ENCODE measurements at places on chromosomes 1 and 21. TPM values are rescaled to one million over a fixed set of nuclear protein-coding genes. Genes with fewer than 3 reads are reported as not detected.

The EPB41 gene
- total RNA-seq, result 68.0 TPM

The NCAM2 gene
- total RNA-seq, result 0.23 TPM

The FCRL1 gene
- total RNA-seq, result not detected

The TRIM17 gene
- 2.3 TPM for total RNA-seq

The AXDND1 gene
- total RNA-seq, result not detected

The LRRIQ3 gene
- total RNA-seq, result 0.46 TPM

The GRHL3 gene
- total RNA-seq, result not detected

The ROR1 gene
- 0.09 TPM for total RNA-seq

DNA sequence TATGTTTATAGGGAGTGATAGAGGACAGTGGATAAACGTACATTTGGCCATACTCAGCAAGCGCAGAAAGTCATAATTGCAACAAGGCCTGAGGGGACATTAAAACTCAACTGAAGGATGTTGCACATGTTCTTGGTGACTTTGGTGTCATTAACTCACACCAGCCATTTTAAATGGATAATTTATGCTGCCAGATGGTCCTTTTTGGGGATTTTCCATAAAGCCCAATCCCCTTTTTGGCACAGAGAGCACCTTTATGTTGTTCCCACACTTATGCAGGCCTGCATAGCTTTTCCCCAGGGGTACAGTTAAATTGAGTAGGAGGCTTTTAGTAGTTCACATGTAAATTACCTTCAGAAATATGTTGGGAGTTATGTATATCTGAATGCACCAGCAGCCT lies 279.6 kb downstream of the NFIA start:
- DNase-seq, result no peak

DNA sequence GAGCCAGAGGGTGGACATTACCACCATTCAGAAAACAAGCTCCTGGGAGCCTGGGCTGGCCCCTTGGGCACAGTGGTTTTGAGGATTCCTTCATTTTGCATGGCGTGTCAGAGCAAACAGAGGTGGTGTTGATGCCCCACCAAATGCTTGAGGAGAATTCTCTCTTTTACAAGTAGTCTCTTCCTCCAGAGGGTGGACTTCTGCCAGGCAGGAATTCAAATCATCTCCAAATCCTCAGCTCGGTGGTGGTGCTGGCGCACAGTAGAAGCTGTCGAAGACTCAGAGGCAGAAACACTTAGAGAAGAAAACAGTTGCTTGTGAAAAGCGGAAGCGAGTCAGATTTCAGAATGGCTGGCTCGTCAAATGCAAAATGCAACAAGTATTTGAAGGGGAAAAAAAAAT lies 3.4 kb upstream of the CHI3L1 start:
- DNase-seq, result no peak

- DNase-seq, result no peak
These were observed 12.0 kb downstream of the NCAM2 start for GRCh38 chr21:21010228-21010627.

GRCh38 chr1:16294219-16295212 lies 57.5 kb upstream of the CPLANE2 start:
- DNase-seq, result no peak

DNA sequence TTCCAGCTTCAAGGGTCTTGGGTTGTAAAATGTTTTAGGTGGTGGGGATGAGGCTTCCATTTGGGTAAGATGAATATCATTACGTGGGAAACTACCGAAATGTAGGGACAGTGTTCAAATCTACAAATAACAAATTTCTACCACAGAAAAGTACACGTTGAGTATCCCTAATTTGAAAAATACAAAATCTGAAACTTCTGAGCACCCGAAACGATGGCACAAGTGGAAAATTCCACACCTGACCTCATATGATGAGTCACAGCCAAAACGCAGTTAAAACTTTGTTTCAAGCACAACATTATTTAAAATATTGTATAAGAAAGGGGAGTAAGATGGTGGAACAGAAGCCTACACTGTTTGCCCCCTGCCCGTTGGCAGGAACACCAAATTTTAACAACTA lies 8.8 kb upstream of the HENMT1 start:
- no peak for DNase-seq

GRCh38 chr1:116261227-116261626 lies 111.8 kb upstream of the ATP1A1 start:
- DNase-seq, result no peak

GRCh38 chr1:204414016-204414415 lies 2.4 kb upstream of the PPP1R15B start:
- no peak for DNase-seq

DNA sequence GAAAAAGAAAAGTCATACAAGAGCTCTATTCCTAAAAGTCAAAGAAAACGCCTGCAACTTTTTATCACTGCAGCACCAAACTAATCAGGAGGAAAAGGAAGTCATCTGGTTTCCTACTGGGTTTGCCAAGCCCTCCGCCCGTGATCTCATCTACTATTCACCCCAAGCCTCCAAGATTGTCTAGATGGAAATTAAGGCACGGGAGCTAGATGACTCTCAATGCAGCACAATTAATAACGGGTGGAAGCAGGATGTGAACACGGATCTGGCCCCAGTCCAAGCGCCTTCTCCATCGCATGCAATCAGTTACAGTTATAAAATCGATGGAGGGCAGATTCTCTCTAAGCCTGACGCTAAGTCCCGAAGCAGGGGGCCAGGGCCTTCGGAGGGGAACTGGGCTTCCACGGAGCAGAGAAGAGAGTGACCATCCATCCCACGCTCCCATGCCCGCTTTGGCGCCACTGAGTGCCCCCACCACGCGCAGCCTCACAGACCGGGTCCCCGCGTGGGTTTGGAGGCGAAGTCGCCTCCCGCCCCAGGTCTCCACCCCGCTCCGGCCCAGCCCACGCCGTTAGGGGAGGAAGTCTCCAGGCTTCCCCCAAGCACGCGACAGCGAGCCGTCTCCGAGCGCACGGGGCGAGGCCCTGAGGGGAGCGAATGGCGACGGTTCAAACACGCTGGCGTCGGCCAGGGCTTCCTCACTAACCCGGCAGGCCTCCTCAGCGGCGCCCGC lies 1.8 kb downstream of the HSF2BP start:
- no peak for DNase-seq

- DNase-seq, result no peak
These were observed 32.3 kb upstream of the RASAL2 start for GRCh38 chr1:178061620-178062019.

GRCh38 chr1:16114527-16115467 lies 41.1 kb downstream of the EPHA2 start:
- no peak for DNase-seq

GRCh38 chr1:153627715-153628626 lies at the start of gene S100A1:
S100A1 (plus strand) TSS chr1:153628434; CDS start chr1:153630522, 2,088 bp downstream.
- DNase-seq, result no peak

DNA sequence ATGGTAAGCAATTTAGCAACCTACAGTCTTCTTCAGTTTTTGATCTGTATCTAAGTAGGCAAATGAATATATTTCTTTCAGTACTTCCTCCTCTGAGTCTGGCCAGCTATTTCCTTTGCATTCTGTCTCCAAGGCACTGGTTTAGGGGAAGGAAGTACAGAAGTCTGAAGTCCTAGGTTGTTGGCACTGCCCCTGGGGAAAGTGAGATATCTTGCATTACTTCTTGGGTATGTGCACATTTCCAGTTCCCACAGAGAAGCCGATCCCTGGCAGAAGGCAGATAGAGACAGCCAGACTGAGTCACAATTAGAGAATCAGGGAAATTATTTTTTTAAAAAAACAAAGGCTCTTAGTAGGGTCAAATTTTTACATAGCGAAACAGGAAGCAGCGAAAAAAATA lies 98.8 kb downstream of the RASAL2 start:
- no peak for DNase-seq

DNA sequence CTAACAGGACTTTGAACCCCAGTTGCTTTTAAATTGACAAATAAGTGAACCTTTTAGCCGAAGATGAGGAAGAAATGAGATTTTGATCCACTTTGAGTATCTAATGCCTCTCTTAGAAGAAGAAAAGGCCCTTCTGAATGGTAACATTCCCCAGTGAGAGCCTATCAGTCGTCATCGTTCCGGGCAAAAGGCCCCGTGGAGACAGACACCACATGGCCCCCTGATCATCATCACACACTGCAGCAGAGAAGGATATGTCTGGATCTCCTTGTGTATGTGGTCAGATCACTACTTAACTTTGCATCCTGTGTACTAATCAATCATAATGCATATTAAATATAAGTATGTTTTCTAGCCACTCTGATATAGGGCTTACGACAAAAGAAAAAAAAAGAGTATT lies 87.3 kb upstream of the SMYD2 start:
- no peak for DNase-seq

DNA sequence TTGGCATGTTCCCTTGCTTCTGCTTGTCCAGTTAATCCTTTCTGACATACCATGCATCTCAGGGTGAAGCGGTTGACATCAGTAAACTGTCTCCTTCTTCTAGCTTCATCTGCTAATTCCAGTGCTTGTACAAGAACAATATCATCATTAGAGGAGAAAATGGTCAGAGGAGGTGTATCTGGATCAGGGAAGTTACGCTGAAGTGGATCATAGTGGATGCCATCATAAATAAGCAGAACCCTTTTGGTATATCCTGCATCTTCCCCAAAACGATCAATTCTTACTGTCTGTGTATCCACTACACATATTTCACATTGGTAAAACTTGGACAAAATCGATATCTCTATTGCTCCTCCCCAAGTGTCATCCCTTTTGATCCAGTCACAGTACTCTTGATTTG lies 2.0 kb downstream of the YOD1 start:
- no peak for DNase-seq
